ENCODE measurements at places on chromosomes 5 and 9.

- no peak for DNase-seq
These were observed 13.7 kb downstream of the TUT7 start for GRCh38 chr9:86340356-86341006.

DNA sequence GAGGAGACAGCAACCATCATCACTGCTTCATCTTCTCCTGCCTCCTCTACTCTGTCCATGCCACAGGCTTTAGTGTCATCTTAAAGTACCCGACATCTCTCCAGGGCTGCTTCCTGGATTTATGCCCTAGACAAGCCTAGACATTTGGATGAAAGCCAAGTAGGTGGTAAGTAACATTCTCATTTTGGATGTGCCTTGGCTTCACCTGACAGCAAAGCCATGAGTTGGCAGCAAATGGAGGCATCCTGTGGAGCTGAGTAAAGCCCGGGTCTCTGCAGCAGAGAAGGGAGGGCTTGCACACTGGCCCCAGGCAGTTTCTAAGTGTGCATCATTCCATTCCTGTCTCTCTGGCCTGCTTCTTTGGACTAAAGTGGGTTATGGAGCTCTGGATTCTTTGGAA, 299.1 kb downstream of the DMAC1 start:
- DNase-seq = no peak

- DNase-seq = no peak
These were observed 21.8 kb downstream of the GLT6D1 start for GRCh38 chr9:135617538-135617900.

DNA sequence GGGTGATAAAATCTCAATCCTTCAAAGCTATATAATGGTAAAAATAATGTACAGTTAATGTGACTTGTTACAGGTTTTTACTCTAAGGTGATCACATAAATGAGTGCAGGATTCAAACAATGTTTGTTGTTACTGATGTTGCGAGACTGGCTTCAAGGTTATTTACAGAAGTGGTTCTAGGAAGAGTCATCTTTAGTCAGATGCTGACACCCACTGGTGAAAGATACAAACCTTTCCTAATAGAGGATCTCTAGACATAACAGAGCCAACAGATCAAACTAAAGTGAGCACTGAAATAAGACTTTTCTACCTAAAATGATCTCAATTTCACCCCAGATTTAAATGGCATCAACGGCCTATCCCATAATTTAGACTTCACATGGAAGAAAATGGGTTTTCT, 20.2 kb downstream of the ARSB start:
- no peak for DNase-seq

GRCh38 chr9:129175515-129175824, 2.6 kb downstream of the IER5L start:
- DNase-seq = no peak

DNA sequence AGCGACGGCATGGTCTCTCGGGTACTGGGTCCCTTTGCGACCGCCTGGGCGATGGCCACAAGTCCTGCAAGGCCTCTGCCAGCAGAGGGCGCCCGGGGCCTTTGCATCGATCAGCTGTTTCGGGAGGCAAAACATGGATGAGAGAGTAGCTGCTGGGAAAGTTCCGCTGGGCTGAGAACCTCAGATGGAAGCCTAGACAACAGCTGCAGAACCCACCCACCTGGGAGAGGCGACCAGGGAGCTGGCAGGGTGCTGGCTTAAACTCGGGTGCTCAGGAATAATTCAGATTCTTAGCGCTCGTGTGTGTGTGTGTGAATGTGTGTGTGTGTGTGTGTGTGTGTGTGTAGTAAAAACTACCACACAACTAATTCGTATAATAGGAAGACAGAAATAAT, 50.0 kb downstream of the TRIM32 start:
- peak; percentile 82 for DNase-seq

All from 8988T (cell line).